SJCRH30 (cell line): ENCODE measurements at places on chromosomes 3 and 15.

GRCh38 chr15:69706353-69707097, 253.9 kb downstream of the RPLP1 start:
- no peak for DNase-seq

- DNase-seq = no peak
These were observed 46.2 kb upstream of the FOXP1 start for GRCh38 chr3:71629711-71630110.

DNA sequence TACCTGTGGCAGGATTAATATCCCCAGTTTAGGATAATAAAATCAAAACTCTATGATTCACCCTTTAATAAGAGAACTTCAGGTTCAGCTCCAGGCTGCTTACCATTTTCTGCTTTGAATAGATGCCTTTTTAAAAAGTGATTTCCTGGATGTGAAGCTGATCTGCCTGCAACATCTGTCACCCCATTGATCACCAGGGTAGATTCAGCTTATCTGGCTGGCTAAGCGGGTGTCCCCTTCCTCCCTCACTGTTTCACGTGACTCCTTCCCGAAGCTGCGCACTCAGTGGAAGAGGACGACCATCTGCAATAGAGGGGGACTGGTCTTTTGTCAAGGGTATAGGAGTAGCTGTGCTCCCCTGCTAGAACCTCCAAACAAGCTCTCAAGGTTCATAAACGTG, 128.1 kb downstream of the IL1RAP start:
- DNase-seq = no peak

GRCh38 chr3:72976281-72976741, 20.3 kb upstream of the PPP4R2 start:
- no peak for DNase-seq

- no peak for DNase-seq
These were observed 173.5 kb downstream of the ABHD5 start for GRCh38 chr3:43863966-43864933.

DNA sequence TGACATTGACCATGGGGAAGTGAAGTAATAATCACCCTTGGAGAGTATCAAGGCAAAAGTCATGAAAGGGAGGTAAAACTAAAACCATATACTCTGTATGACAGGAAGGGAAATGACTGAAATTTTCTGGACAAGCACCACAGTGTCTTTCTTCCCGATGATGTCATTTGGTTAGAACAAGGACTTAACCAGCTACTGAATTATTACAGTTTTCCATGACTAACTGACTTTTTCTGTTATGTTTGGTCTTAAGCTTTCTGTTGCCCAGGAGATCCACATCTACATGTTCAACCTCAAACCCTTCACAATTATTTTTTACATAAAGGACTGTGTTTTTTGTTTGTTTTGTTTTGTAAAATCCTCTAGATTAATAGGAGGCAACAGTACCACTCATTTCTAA, 191.9 kb upstream of the IL12A start:
- DNase-seq = peak; percentile 17

DNA sequence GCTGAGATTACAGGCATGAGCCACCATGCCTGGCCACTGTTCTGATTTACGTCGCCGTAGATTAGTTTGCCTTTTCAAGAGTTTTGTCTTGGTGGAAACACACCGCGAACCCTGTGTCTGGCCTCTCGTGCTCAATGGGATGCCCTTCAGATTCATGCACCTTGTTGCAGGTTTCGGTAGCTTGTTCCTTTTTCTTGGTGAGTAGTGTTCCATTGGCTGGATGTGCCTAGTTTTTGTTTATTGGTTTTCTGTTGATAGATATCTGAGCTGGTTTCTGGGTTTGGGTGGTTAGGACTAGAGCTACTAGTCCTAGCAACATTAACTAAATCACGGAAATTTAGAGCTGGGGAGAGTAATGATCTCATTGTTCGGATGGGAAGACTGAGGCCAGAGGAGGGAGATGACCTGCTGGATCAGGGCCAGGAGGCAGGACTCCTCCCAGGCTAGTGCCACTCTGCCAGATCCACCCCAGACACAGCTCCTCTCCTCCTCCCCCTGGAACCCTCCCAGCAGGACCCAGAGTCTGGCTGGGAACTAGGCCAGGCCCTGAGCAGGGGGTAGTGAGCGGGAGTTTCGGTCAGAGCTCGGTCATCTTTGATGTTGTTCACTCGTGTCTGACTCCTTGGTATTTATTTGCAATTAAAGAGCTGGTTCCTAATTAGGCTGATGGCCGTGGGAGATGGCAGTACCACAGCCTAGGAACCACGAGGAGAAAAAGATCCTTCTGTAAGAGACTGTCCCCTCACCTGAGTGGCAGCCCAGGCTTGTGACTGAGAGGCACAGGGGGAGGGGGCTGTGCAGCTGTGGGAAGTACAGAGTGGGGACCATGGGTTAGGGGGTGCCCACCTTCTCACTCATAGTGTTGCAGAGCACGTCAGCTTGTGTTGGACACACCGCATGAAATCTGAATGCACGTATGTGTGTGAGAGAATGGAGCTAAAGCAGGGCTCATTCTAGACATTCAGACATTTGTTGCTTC, 73.4 kb downstream of the SMAD6 start:
- no peak for DNase-seq

- DNase-seq = no peak
These were observed 21.6 kb upstream of the NSMCE3 start for GRCh38 chr15:29291067-29291845.

DNA sequence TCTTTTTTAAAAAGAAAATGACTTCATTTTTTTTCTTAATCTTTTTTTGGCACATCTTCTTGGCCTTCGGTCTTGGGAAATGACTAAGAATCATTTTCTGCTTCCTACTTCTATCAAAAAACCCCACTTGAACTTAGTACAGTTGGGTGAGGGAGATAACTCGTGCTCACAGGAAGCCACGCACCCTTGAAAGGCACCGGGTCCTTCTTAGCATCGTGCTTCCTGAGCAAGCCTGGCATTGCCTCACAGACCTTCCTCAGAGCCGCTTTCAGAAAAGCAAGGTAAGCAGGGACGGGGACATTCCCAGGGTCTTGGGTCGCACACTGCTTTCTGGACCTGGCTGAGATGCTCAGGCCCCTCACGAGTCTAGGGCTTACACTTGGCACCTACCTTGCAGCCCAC, at the start of gene CCR4:
Gene CCR4 (plus strand): TSS at position 235 of the 402 bp plus-strand sequence. CDS start 1,779 bp downstream, outside the sequence.
- DNase-seq = no peak

- peak; percentile 14 for DNase-seq
These were observed 392.4 kb upstream of the PROK2 start for GRCh38 chr3:72177075-72178050.

- no peak for DNase-seq
These were observed 313.2 kb downstream of the AGBL1 start for GRCh38 chr15:86392874-86393273.

- DNase-seq = no peak
These were observed 1.3 kb downstream of the SCAANT1 start for GRCh38 chr3:63910891-63911290.

DNA sequence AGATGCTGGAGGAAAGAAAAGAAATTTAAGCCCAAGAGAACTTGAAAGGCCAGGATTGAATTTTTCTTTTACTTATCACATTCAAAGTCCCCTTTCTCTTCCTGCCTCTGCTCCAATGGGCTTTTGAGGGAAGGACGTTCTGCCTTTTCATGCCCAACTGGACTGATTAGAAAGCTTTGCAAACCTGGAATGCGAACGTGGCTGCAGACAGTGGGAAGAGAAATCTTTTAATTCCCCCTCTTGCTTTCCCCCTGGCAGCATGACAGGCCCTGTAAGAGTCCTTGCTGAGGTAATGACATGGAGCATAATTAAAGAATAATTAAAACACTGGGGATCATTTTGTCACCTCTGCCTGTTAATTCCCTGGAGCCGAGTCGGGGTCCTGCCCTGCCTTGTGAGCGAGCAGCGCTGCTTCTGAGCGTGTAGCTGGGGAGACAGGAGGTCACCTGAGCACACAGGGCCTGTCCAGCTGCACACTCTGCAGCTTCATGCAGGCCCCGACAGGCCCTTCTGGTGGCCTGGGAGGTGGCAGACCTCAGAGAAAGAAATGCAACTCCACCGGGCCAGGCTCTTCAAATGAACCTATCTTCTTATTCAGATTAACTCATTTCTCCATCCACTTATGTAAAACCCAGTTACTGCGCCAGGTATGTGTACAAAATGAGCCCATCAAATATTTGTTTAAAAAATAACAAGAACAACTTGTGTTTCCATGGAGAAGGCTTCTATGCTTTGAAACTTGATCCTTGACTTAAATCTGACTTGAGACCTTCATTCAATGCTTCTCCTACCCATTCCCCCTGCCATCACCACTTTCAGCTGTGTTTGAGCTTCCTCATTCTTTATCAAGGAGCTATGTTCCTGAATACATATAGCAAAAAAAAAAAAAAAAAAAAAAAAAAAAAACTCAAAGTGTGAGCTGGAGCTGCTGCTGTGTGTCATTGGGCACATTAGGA, 628.2 kb upstream of the CFAP20DC start:
- DNase-seq = no peak

GRCh38 chr3:177294221-177294620, 96.9 kb upstream of the TBL1XR1 start:
- DNase-seq = no peak
